ENCODE measurements at places on chromosomes 2 and 18.

DNA sequence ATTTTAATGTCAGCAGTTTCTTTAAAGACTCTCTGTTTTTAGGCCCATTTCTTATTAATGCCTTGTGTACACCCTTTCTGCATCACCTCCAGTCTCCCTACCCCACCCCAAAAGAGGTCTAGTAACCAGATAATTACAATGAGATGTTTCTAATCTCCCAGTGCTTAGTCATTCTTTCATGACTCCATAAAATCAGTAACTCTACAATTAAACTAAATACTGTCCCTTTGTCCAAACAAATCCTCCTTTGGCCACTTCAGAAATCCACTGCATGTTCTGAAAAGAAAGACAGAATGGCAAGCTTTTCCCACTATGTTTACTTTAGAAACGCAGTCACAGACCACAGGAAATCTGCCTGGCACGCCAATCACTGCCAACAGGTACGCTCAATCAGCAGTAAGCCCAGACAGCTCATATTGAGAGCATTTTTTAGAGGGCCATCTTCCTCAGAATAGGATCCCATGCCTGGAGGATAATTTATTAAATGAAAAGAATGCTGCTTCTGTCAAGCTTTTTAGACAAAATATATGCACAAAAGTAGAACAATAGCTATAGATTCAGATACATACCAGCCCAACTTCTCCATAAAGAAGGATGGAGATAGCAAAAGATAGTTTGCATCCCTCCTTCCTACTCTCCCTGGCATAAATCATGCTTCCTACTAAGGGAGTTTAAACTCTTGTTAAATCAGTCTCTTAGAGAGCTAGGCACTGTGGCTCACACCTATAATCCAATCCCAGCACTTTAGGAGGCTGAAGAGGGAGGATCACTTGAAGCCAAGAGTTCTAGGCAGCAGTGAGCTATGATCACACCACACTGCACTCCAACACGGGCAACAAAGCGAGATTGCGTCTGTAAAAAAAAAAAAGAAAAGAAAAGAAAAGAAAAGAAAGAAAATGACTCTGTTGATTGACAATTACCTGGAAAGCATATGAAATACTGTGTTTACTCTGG is 14.6 kb downstream of the CLASP1 start:
- no peak for DNase-seq

- DNase-seq = no peak
Observed at GRCh38 chr2:14747447-14747846, 114.9 kb downstream of the LRATD1 start.

DNA sequence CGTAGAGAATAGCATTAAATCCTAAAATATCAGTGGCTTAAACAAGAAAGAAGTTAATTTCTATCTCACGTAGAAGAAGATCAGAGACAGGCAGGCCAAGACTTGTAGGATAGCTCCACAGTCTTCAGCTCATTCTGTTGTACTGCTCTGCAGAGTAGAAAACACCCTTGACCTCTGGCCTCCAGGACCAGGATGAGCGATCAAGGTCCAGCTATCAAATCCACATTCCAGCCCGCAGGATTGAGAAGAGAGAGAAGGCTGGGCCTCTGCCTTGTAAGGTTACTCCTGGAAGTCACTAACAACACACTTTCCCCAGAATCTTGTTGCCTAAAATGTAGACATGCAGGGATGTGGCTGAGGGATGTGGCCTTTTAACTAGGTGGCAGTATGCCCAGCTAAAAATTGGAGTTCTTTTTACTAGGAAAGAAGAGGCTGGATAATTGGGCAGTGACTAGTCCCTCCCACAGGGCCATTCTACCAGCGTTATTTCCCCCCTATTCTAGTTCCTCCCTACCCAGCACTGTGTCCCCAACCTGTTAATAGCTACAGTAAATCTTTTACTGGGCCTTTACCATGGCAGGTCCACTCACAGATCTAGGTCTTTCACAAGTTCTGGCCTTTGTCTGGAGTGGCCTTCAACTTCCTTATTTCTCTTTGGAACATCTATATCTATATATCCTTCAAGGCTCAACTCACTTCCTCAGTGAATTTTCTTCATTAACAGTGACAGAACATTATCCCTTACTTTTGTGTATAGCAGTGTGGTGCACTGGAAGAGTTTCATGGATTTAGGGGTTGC is 165.0 kb downstream of the DIS3L2 start:
- DNase-seq = no peak

DNA sequence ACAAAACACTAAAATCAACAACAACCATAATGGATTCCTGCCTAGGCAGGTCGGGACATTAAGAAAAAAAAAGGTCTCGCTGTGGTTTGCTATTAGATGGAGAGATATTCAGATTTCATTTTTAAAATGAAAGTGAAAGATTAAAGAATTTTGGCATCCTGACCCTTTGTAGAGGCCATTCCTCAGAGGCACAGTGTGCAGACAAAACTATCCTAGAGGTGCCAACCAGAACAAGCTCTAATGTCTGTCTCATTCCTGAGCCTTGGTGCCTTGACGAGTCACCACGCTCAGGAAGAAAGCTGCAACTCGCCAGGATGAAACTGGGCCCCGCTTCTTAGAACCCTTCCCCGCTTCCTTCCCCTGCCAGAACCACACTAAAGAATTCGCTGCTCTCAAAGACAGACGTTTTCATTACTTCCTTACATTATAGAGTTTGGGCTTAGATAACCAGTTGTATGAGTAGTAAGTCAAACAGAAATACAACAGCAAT is 156.0 kb downstream of the TGIF1 start:
- peak; percentile 54 for DNase-seq

All from activated T-cell treated with anti-CD3 and anti-CD28 coated beads, Interleukin-2, amount 50 U/mL, for 1 hour (primary cell).